ENCODE measurements at places on chromosomes 16 and 17.
A peak's percentile ranks its signal among the peaks of the same experiment; 100 is the strongest.

- DNase-seq: no peak
Observed at GRCh38 chr16:73057291-73058210, 9.6 kb upstream of the ZFHX3 start.

- peak; percentile 69 for DNase-seq
Observed at GRCh38 chr17:19744922-19745757, 3.0 kb downstream of the ALDH3A1 start.

- DNase-seq: no peak
Observed at GRCh38 chr17:75048249-75048878, 1.3 kb downstream of the KCTD2 start.

DNA sequence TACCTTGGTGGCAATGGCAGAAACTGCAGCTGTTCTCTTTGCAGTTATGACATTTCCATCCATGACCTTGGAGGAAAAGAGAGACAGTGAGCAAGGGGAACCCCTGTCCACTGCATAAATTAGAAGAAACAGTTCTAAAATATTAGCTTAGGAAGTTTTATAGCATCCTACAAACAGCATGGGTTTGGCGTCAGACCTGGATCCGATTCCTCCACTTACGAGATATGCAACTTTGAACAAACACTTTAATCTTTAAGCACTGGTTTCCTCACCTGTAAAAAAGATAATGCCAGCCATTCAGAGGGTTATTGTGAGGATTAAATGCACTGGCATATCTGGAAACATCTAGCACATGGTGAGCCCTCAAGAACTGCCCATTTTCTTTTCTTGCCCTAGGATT, 2.6 kb downstream of the CRYM start:
- no peak for DNase-seq

DNA sequence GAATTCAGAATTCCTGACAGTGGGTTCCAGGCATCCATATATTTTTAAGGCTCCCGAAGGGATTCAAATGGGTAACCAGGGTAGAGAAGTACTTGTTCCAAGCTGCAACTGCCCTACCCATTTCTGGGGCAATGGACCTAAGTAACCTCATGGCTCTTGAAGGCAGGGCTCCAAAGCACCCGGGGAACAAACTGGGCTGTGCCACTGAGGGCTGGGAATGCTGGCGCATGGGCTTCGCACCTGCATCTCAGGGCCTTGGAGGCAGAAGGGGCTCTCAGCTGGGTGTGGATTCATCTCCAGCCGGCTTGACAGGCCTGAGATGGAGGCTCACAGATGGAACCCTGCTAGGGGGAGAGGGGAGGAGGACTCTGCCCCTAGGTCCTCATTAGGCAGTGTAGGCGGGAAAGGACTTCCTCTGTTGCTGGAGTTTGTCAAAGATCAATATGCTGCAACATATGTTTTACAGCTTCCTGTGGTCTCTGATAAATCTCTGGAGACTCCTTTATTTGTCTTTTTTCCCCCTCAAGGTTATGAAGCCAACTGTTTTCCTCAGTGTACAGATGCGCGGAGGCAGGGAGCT, 232.3 kb upstream of the NLRP1 start:
- DNase-seq: no peak

GRCh38 chr17:76276069-76276431, 10.9 kb downstream of the UBALD2 start:
- no peak for DNase-seq

DNA sequence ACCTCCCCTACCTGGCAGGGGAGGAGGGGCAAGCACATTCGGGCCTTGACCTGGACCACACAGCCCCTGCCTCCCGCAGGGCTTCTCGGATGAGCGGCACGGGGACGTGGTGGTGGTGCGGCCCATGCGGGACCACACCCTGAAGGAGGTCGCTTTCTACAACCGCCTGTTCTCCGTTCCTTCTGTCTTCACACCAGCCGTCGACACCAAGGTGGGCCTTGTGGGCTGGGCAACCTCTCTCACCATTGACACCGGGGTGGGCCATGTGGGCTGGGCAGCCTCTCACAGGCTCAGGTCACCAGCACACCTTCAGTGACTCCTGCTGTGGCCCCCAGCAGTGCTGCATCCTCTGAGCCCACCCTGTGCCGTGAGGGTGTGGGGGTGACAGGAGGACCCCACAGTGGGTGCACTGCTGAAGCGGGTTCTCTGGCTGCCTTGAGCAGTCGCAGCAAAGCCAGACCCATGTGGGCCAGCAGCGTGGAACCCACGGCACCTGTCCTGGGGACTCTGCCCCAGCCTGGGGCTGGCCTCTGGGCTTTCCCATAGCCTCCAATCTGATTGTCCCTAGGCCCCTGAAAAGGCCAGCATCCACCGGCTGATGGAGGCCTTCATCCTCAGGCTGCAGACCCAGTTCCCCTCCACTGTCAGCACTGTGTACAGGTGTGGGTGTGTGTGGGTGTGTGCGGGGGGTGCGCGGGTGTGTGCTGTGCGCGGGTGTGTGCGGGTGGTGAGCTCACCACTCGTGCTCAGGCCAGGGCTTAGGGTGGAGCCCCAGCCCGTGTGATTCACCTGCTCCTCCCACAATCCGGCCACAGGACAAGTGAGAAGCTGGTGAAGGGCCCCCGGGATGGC, 7.5 kb downstream of the CTU2 start:
- DNase-seq: no peak

GRCh38 chr17:10069301-10069700, 129.1 kb downstream of the GAS7 start:
- DNase-seq: no peak

DNA sequence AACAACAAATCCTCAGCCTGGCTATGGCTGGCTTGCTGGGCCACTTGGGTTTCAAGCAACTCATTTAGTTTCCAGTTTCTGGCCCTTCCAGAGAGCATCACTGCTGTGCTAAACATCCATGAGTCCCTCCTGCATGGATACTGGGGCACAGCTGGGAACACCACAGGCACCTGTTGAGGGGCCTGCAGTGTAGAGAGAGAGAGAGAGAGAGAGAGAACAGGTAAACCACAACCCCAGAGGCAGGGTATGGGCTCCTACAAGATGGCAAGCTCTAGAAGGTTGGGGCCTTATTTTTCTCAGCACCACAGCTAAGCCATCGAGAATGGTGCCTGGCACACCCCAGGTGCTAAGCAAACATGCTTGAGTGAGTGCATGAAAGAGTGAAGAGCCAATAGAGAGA, 120.3 kb downstream of the RBFOX3 start:
- DNase-seq: no peak

DNA sequence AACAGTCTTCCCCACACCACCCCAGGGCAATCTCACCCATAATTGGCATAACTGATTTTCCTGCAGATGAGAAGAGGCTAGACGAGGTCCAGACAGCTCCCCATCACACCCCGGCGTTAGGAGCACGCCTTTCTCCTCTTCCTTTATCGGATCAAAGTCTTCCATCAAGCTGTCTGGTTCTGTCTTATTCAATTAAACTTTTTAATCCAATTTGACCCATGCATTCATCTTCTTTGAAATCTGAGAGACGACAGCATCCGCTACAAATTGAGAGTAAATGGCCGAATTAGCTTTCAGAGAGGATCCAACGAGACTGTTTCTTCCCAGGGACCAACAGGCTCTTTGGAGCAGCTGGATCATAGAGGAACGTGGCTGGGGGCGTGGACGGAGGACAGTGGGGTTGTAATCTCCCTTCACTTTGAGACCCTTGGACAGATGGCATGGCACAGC, 44.4 kb upstream of the GPRC5B start:
- no peak for DNase-seq

DNA sequence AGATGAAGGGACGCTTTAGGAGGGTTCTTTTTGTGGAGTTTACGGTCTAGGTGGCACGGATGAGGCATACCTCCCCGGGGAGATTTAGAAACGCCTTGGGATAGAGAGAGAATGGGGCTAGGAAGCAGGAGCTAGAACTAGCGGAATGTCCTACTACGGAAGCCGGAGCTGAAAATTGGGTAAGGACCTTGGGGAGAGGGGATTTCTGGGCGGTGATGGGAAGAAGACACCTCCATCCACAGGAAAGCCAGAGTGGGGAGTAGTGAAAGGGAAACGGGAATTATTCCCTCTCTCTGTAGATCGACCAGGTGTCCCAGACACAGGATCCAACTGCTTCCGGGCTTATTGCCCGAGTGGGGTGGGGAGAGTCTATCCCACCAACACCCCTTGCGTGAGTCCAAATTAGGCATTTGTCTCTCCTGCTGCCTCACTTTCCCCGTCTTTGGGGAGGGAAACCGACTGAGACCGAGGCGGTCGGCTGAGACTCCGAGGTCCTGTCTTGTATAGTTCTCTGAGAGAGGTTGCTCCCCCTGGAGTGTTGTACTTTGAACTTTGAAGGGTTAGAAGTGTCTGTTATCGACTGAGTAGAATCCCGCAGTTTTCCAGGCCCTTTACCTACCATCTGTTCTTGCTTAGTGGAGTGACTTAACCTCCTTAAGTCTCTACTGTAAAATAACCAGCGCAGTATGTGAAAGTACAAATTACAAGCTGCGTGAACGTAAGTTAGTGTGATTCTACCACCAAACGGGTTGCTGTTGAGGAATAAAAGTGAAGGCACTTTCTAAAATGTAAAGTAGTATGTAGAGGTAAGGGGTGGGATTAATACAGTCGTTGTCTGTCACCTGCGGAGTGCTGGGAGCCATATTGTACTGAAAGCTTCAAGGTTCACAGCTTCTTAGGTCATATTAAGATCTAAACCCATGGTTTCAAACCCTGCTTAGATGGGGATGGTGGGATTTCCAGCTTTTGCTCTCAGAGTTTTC, 1.0 kb downstream of the RSPRY1 start:
- DNase-seq: peak; percentile 3

GRCh38 chr16:14362774-14363371, 267.2 kb downstream of the PARN start:
- no peak for DNase-seq

DNA sequence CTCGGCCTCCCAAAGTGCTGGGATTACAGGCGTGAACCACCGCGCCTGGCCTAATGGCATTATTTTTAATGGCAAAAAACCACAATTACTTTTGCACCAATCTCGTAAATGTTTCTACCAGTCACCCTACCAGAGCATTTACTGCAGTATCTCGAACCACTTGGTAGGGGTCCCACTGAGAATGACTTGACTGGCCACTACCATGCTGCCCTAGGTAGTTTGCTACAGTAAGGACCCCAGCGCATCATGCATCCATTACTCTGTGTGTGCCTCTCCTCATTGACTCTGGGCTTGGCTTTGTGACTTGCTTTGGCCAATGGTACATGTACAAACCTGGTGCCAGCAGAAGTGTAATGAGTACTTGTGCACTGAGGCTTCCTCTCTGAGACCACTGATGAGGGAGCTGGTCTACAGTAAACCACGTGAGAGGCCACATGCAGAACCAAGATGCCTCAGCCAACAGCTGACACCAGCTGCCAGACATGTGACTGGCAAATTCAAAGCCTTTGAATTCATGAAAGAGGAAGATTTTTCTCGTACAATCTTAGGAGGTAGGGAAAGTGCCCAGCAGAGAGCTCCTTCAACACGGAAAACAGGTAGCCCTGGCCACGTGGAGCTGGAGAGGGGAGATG, 421.7 kb upstream of the C16orf82 start:
- no peak for DNase-seq

GRCh38 chr16:899683-900060, 71.1 kb downstream of the LMF1 start:
- no peak for DNase-seq

- no peak for DNase-seq
Observed at GRCh38 chr17:50272246-50272645, 2.0 kb upstream of the TMEM92 start.

GRCh38 chr16:82935766-82936165, 309.0 kb downstream of the CDH13 start:
- DNase-seq: no peak

- DNase-seq: no peak
Observed at GRCh38 chr17:50063561-50064252, 7.8 kb downstream of the ITGA3 start.

DNA sequence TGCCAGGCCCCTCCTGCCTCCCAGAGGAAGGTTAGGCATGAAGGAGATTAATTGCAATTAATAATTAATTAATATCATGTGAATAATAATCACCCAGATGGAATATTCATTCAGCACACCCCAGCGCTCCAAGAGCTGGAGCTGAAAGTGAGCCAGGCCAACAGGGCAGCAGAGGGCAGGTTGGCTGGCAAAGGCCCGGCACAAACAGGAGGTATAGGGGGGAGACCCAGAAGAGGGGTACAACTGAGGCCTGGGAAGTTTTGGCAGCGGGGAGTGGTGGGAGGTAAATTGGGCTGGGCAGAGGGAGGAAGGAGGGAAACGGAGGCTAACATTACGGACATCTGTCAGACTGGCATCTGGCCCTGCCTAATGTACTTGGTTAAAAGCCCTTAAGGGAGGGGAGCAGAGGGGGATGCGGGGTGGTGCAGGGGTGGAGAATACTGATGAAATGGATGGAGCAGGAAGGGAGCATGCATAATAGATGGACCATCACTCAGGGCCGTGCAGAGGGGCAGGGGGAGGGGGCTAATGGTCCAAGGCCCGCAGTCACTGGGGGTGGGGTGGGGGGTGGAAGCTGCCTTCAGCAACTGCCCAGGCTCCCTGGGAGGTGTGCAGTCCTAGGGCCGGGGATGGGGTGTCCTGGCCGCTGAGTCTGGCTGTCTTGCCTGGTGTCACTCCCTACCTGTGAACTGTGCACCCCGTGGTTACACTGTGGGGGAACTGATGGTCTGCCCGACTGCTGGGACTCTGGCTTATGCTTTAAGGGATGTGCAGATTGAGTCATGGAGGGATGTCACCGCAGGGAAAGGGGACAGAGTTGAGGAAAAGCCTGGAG, 1.9 kb downstream of the ADAM11 start:
- DNase-seq: no peak

DNA sequence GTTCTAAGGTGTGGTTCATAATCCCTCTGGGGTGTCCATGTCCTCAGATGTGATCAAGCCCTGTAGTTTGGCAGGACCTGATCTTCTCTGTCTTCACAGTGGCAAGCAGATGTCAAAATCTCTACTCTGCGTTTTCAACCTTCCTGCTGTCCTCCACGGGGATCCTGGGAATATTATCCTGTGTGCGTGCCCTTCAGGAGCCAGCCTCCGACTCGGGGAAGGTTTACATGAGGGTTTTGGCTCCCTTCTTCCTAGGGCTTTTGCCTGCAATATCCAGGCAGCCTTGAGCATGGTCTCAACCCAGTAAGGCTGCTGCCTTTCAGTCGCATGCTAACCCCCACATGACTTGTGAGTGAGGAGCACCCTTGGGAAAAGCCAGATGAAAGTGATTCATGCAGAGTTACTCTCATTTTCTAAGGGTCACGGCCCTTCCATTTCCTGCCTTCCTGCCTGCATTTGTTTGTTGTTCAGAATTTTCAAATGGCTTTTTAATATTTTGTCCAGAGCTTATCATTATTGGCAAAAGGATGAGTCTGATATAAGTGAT, 202.2 kb upstream of the CHMP6 start:
- no peak for DNase-seq

DNA sequence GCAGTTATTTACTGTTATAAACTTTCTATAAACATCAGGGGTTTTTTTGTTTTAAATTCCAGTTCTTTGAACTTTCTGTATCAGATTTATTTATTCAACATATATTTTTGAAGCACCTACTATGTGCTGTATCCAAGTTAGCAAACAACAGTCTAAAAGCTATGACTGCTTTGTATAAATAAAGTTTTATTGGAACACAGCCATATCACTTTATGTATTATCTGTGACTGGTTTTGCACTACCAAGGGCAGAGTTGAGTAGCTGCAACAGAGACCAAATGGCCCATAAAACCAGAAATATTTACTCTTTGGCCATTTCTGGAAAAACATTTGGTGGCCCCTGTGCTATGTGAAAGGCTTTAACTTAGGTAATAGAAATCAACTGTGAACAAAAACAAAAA, 110.2 kb upstream of the ERCC4 start:
- DNase-seq: no peak

GRCh38 chr16:50298075-50298460, 31.7 kb downstream of the ADCY7 start:
- no peak for DNase-seq

Data from activated CD4-positive, alpha-beta T cell treated with anti-CD3 and anti-CD28 coated beads, Interleukin-2, amount 50 U/mL, for 24 hours (primary cell).